ENCODE measurements at places on chromosomes 13 and 19. TPM values are rescaled to one million over a fixed set of nuclear protein-coding genes. Genes with fewer than 3 reads are reported as not detected.

The YIF1B gene
- 85.7 TPM for total RNA-seq

The ZNF441 gene
- not detected for total RNA-seq

The ZNF563 gene
- total RNA-seq, result not detected

The CYP2A7 gene
- total RNA-seq, result not detected

- no peak for DNase-seq
Observed at GRCh38 chr13:109790942-109791605, 4.7 kb upstream of the IRS2 start.

DNA sequence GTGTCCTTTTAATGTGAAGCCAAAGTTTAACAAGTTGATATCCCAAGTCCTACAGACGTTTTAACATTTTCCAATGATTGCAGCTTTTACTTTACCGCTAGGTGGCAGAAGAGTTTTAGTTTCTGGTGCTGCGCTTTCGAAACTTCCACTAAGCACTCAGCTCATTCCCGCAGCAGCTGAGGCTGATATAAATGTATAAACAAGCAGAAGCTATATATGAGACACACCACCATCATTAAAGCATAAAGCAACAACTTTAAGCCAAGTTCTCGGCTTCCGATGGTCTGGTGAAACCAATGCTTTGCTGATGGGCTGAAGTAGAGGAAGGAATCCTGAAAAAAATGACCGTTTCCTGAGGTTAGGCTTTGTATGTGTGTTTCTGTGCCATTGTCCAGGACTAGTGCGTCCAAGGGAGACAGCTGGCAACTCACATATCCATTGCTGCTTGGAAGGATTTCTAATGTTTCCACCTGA, 753.9 kb downstream of the OLFM4 start:
- peak; percentile 18 for DNase-seq

DNA sequence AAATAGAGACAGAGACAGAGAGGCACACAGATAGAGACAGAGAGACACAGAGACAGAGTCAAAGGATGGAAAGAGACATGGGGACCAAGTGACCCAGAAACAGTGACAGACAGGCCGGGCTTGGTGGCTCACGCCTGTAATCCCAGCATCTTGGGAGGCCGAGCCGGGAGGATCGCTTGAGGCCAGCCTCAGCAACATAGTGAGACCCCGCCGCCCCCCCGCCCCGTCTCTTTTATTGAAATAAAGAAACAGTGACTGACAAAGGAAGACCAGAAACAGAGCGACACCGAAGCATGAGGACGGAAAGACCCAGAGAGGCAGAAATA, 848 bp upstream of the NECTIN2 start:
- no peak for DNase-seq

GRCh38 chr13:99393791-99394735, 86.9 kb upstream of the GPR183 start:
- no peak for DNase-seq

GRCh38 chr19:3275583-3276340, 51.3 kb downstream of the CELF5 start:
- peak; percentile 8 for DNase-seq

DNA sequence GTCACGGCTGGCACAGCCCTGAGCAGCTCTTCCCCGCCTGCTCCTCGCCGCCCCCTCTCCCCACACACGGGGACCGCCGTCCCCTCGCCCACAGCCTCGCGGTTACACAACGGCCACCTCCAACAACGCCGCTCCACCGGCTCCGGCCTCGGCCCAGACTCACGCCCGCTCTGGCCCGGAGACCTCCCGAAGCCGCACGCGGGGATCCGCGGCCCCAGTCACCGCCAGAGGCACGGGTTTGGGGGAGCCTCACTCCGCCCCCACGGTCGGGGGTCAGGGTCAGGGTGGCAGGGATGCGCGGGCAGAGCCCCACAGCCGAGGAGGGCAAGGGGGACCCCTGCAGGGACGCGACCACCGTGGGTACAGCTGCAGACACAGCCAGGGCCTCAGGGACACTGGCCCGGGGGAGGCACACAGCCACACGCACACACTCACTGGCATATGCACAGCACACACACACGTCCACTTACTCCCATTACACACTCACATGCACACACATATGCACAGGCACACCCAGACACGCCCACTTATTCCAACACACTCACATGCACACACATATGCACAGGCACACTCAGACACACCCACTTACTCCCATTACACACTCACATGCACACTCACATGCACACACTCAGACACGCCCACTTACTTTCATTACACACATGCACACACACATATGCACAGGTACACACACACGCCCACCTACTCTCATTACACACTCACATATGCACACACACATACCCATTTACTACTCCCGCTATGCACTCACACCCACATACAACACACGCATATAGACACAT, 1.6 kb downstream of the TTYH1 start:
- no peak for DNase-seq

DNA sequence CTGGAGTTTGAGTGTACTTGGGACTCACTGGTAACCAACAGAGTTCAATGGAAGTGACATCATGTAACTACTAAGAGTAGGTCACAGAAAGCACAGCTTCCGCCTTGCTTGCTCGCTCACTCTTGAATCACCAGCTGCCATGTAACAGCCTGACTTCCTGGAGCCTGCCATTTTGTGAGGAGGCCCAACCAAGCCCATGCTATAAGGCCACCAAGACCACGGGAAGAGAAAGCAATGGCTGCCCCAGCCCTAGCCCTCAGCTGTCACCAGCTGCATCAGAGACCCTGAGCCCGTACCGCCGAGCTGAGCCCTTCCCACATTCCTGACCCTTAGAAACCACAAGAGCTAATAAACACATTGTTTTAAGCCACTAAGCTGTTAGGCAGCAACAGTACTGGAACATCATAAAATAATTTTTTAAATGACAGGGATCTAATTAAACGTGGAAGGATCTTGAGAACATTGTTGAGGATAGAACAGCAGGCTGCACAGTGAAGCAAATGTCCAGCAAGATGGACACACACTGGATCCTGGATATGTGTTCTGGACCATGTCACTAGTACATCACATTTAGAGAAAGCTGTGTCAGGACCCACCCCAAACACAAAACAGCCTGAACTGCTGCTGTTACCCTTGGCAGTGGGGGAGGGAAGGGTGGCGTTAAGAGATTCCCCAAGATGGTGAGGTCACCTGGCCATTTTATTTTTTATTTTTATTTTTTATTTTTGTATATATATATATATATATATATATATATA, 21.7 kb upstream of the LDLR start:
- DNase-seq, result no peak

DNA sequence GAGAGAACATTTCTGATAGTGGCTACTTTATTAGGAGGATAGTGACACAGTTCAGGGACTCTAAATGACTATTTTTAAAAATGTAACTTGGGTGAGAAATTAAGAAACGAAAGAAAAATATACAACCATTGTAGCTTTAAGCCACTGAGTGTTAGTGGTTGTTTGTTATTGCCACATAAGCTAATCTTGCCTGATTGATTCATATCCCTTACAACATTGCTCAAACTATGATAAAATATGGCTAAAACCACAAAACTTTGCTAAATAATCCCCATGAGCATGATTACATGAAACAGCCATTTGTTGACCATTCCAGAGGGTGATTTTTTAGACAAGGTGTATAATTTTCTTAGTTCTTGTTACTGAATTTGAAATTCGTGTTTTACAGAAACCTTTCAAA, 343.4 kb downstream of the SLITRK5 start:
- no peak for DNase-seq

GRCh38 chr19:19527674-19528625, 761 bp upstream of the YJEFN3 start:
- no peak for DNase-seq

DNA sequence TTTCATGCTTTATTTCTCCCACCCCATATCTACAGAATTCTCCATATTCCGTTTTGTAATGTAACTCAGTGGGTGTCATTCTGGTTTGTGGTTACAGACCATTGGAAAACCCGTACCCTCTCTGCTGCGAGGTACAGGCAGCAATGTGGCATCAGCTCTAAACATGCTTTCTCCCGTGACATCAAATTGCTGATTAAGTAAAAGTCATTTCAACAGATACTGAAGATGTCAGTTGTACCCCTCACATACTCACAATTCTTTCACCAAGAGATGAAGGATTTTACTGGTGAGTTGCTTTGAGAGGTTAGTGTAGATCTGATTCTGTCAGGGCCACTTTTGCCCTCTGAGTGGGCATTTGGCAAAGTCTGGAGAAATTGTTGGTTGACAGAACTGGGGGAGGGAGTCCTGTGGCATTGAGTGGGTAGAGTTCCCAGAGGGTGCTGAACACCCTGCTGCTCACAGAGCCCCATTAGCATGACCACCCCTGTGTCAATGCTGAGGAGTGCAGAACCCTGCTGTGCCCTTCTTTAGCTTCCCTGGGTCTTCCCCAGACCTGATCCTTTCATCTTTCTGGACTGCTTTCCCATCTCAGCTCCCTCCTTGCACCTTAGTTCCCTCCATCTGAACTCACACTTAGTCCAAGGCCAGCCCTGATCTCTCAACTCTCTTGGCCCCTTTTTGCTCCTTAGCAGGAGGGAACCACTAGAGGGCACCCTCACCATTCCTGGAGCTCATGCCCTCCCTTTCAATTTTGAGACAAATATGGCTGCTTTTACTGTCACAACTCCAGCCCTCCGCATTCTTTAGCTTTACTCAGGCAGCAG, 39.9 kb upstream of the CEACAM8 start:
- DNase-seq, result no peak

DNA sequence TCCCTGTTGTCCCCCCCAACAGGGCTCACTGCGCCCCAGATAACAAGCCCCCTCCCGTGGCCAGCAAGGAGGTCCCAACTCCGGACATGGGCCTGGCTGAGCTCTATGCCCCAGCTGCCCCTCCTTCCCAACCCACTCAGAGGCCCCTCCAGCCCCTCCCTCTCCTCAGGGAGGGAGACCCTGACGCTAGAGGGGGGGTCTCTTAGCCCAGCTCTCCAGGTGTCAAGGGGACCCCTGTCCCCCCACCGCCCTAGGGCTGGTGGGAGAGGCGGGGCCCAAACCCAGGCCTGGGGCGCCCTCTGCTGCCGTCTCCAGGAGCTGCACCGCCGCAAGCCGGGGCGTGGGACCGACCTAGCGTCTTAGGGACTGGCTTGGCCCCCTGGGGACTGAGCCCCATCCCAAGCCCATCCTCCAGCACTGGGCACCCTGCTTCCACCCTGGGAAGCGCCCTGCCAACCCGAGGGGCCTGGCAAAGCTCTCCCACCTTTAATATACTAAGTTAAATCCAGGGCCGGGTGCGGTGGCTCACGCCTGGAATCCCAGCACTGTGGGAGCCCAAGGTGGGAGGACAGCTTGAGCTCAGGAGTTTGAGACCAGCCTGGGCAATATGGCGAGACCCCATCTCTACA, 1.4 kb downstream of the GRIN3B start:
- DNase-seq, result no peak

DNA sequence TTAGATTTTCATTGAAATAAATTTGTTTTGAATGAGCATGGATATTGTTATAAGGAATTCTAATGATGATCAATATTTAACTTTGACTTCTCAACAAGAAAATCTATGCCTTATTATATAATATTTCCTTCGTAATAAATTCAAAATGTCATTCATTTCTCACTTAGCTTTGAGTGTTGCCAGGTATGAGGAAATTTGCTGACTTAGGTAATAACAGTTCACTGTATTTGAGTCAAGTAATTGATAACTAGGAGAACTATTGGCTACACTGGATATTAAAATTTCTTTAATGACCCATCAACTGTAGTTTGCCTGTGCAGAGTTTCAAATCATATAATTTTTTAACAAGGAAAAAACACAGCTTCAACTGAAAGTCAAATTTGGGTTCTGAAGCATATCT, 746.6 kb downstream of the SLITRK5 start:
- DNase-seq, result no peak

All from astrocyte (in vitro differentiated cells and primary cell).